Thymus (tissue), 14 donors: ENCODE measurements at places on chromosomes 16 and 17. TPM values are rescaled to one million over a fixed set of nuclear protein-coding genes. Genes with fewer than 3 reads are reported as not detected.
A peak's percentile ranks its signal among the peaks of the same experiment; 100 is the strongest.

The ZNF469 gene
- total RNA-seq: 0.61 TPM

The CA4 gene
- 0.94 TPM for total RNA-seq

The CASKIN1 gene
- total RNA-seq: 0.05 TPM

The TNS4 gene
- 0.19 TPM for total RNA-seq

The GLIS2 gene
- 0.85 TPM for total RNA-seq

The DNAAF1 gene
- 0.09 TPM for total RNA-seq

The KRTAP17-1 gene
- total RNA-seq: 0.09 TPM

The DDX5 gene
- 584 TPM for total RNA-seq

- no peaks in the 10 kb centered on the region for H3K27me3 ChIP-seq
- H3K4me3 ChIP-seq: no peak overlapping the region
Measured at GRCh38 chr16:57566436-57566835, 24.0 kb downstream of the ADGRG5 start.

- peaks cover 7% of the 10 kb centered on the region for H3K36me3 ChIP-seq
- H3K4me3 ChIP-seq: no peak overlapping the region
- peaks cover 8% of the 10 kb centered on the region for H3K4me1 ChIP-seq
Measured at GRCh38 chr16:23597003-23597756, 1.1 kb upstream of the NDUFAB1 start.

GRCh38 chr17:57609878-57610270, 135.2 kb downstream of the CCDC182 start:
- H3K36me3 ChIP-seq: peaks cover 25% of the 10 kb centered on the region
- no peaks in the 10 kb centered on the region for H3K27me3 ChIP-seq
- no peak overlapping the region for H3K4me3 ChIP-seq
- DNase-seq: no peak
- no peak overlapping the region for H3K27ac ChIP-seq
- H3K4me1 ChIP-seq: peaks cover 58% of the 10 kb centered on the region

GRCh38 chr17:63023049-63023448, 57.0 kb downstream of the TANC2 start:
- no peak for DNase-seq
- no peak overlapping the region for H3K4me3 ChIP-seq
- no peak overlapping the region for H3K27ac ChIP-seq
- H3K36me3 ChIP-seq: no peaks in the 10 kb centered on the region

DNA sequence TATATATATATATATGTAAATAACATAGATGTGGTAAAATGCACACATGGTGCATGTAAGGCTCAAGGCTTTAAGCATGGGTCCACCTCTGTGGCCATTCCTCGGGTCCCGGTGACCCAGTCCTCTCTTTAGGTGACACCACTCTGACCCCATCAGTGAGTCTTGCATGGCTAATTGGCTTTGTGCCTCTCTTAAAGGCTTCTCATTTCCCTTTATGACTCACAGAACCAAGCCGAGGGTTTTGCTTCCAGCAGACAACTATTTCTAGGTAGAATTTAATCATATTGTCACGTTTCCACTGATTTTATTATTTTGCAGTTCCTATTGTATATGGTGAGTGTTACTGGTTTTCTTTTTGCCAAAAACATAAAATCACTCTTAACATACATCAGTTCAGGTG, 59.7 kb downstream of the PLCG2 start:
- no peak overlapping the region for H3K4me3 ChIP-seq
- no peak overlapping the region for H3K27ac ChIP-seq
- H3K36me3 ChIP-seq: no peaks in the 10 kb centered on the region

GRCh38 chr16:64543441-64543840, 578.4 kb downstream of the CDH11 start:
- H3K36me3 ChIP-seq: no peaks in the 10 kb centered on the region
- H3K4me1 ChIP-seq: no peaks in the 10 kb centered on the region
- no peak for DNase-seq
- no peak overlapping the region for H3K27ac ChIP-seq
- no peaks in the 10 kb centered on the region for H3K27me3 ChIP-seq
- H3K4me3 ChIP-seq: no peak overlapping the region

- H3K36me3 ChIP-seq: no peaks in the 10 kb centered on the region
- H3K27me3 ChIP-seq: no peaks in the 10 kb centered on the region
- peak; percentile 32 for DNase-seq
- no peaks in the 10 kb centered on the region for H3K4me1 ChIP-seq
- no peak overlapping the region for H3K27ac ChIP-seq
Measured at GRCh38 chr17:20116683-20117309, 107.6 kb downstream of the SPECC1 start.

- no peaks in the 10 kb centered on the region for H3K36me3 ChIP-seq
- H3K27ac ChIP-seq: no peak overlapping the region
- DNase-seq: no peak
- H3K4me1 ChIP-seq: no peaks in the 10 kb centered on the region
- H3K27me3 ChIP-seq: peaks cover 81% of the 10 kb centered on the region
Measured at GRCh38 chr17:79609049-79609589, 1.7 kb downstream of the RBFOX3 start.

- no peaks in the 10 kb centered on the region for H3K27me3 ChIP-seq
- DNase-seq: peak; percentile 95
- H3K27ac ChIP-seq: peak overlapping the region; percentile 94
- peaks cover 31% of the 10 kb centered on the region for H3K36me3 ChIP-seq
- peak overlapping the region; percentile 93 for H3K4me3 ChIP-seq
Measured at GRCh38 chr17:7242717-7243452, 636 bp upstream of the GABARAP start.

DNA sequence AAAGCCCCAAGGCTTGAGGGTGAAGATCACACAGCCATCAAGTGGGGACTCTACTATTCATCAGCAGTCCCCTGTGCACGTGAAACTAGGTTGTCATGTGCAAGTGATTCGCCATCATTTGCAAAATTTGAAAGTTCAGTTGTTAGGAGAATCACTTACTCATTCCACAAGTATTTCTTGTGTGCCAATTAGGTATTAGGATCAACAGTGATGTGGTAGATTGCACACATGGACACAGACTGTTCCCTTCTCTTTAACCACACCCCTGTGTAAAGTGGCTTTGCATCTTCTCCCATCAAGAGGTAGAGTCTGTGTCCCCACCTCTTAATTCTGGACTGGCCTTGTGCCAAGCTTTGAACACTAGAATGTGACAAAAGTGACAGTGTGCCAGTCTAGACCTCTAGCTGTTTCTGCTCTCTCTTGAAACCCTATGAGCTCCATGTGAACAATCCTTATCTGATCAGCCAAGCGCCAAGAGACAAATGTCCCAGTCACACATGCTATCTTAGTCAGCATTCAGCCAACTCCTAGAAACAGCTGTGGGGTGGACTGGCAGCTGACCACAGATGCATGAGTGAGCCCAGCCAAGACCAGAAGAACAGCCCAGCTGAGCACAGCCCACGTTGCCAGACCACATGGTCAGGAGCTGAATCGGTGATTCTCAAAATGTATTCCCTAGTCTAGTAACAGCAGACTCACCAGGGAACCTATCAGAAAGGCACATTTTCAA, 31.5 kb upstream of the SHISA9 start:
- H3K36me3 ChIP-seq: no peaks in the 10 kb centered on the region
- no peaks in the 10 kb centered on the region for H3K4me1 ChIP-seq
- H3K27ac ChIP-seq: no peak overlapping the region
- no peaks in the 10 kb centered on the region for H3K27me3 ChIP-seq

DNA sequence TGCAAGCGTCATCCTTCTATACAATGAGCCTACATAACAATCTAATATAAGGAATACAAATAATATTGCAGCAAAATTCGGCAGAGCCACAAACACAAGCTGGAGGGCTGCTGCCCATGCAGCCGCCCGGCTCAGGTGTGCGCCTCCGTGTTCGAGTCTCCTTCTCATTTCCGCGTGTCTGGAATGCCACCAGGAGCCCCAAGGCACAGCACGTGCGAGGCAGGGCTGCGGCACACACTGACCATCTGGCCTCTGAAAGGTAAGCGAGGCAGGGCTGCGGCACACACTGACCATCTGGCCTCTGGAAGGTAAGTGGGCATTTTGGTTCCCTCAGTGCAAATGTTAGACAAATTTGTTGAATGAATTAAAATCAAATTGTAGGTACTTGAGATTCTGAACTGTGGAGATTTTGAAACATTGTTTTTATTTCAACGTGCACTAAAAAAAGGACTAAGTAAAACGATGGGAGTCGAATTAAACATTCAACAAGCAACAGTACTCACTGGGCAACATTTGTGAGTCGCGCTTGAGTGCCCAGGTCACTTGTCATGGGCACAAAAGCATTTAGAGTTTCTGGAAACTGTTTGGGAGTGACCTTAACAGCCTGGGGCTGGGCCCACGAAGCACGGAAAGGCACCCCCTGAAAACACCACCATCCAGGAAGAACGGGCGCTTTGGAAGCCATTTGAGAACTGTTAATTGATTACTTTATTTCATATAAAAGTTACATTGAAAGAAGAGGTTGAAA, 37.4 kb downstream of the ZDHHC7 start:
- no peak for DNase-seq
- no peak overlapping the region for H3K27ac ChIP-seq
- H3K4me3 ChIP-seq: no peak overlapping the region
- H3K27me3 ChIP-seq: no peaks in the 10 kb centered on the region
- peaks cover 47% of the 10 kb centered on the region for H3K36me3 ChIP-seq

GRCh38 chr17:82388922-82389283, 17.3 kb downstream of the UTS2R start:
- H3K27me3 ChIP-seq: peaks cover 7% of the 10 kb centered on the region
- no peak for DNase-seq
- H3K27ac ChIP-seq: no peak overlapping the region
- no peak overlapping the region for H3K4me3 ChIP-seq

GRCh38 chr17:74340470-74341023, 14.5 kb downstream of the KIF19 start:
- no peaks in the 10 kb centered on the region for H3K4me1 ChIP-seq
- H3K27me3 ChIP-seq: no peaks in the 10 kb centered on the region
- H3K4me3 ChIP-seq: no peak overlapping the region
- H3K36me3 ChIP-seq: no peaks in the 10 kb centered on the region
- H3K27ac ChIP-seq: no peak overlapping the region

GRCh38 chr17:29855686-29856085, 74.3 kb downstream of the SSH2 start:
- H3K36me3 ChIP-seq: no peaks in the 10 kb centered on the region
- no peak overlapping the region for H3K4me3 ChIP-seq
- DNase-seq: no peak
- H3K27me3 ChIP-seq: no peaks in the 10 kb centered on the region

- DNase-seq: peak; percentile 67
- no peaks in the 10 kb centered on the region for H3K27me3 ChIP-seq
- no peak overlapping the region for H3K4me3 ChIP-seq
- peak overlapping the region; percentile 86 for H3K27ac ChIP-seq
Measured at GRCh38 chr17:80703142-80703478, 158.5 kb downstream of the RPTOR start.

DNA sequence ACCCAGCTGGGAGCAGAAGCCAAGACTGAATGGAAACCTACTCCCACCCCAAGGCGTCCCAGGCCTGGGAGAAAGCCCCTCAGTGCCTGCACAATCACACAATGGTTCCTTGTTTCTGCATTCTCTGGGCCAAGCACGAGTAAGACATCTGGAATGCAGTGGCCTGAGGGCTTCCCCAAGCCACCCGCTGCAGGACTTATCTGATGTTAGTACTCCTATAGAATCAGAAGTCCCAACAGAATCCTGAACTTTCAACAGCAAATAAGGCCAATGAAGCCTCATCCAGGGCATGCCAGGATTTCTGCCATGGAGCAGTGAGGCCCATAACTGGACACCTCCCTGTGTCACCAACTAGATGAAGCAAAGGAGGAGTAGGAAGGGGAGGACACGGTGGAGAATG, 28.6 kb downstream of the MYO18A start:
- no peaks in the 10 kb centered on the region for H3K27me3 ChIP-seq
- no peak overlapping the region for H3K4me3 ChIP-seq
- DNase-seq: no peak
- H3K4me1 ChIP-seq: peaks cover 35% of the 10 kb centered on the region
- H3K36me3 ChIP-seq: no peaks in the 10 kb centered on the region
- H3K27ac ChIP-seq: no peak overlapping the region

DNA sequence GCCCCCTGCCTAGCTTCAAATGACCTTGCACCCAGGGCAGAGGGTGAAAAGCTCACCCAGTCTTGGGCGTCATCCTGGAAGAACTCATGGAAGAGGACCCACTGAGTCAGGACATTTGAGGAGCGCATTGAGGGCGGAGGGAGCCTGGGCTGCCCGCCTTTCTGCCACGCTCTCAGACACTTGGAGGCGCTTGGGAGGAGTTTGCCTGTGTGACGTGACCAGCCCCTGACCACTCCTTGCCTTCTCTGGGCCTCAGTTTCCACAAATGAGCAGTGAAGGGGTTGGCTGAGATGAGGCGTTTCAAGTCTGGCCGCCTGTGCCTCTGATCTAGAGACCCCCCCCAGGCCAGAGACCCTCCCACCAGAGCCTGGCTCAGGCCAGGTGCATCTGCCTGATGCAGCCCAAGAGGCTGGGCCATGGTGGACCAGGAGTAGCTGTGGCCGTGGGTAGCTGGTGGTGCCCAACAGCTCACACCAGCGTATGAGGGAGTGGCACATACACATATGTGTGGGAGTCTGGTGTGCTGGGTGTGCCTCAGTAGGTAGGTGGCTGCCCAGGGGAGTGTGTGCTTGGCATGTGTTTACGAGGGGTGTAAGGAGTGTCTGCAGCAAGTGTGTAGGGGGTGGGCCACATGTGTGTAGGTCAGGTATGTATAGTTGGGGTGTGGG, 80.2 kb upstream of the TOB1 start:
- no peak overlapping the region for H3K27ac ChIP-seq
- H3K36me3 ChIP-seq: no peaks in the 10 kb centered on the region
- no peak for DNase-seq

- H3K4me1 ChIP-seq: no peaks in the 10 kb centered on the region
- H3K27me3 ChIP-seq: no peaks in the 10 kb centered on the region
- no peak for DNase-seq
- no peak overlapping the region for H3K27ac ChIP-seq
- H3K4me3 ChIP-seq: no peak overlapping the region
- H3K36me3 ChIP-seq: no peaks in the 10 kb centered on the region
Measured at GRCh38 chr16:11431915-11432465, 86.7 kb downstream of the RMI2 start.

DNA sequence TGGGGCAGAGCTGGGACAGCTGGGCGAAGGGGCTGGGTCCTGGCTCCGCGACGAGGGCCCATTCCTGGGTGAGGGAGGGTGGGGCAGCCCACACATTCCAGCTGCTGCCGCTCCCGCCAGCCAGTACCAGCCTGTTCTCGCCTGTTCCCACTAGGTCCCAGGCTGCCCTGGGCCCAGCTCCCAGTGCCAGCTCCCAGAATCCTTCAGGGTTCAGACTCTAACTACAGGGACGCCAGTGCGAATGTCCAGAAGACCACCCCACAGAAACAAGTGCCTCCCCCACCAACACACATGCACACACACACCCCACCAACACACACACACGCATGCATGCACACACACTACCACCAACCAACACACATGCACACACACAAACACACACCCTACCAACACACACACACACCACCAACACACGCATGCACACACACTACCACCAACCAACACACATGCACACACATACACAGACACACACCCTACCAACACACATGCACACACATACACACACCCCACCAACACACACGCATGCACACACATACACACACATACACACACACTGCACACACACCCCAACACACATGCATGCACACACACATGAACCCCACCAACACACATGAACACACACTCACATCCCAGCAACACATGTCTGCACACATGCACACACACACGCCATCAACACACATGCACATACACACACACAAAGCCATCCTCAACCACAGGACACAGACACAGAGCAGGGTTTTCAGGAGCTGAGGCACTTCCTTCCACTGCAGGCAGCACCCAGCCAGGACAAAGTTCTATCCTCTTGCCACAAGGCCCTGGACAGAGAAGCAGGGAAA, 27.5 kb upstream of the KRT17 start:
- peaks cover 48% of the 10 kb centered on the region for H3K4me1 ChIP-seq
- no peak overlapping the region for H3K4me3 ChIP-seq
- no peak for DNase-seq

GRCh38 chr17:52744179-52744578, 585.7 kb upstream of the CA10 start:
- H3K27me3 ChIP-seq: no peaks in the 10 kb centered on the region
- H3K27ac ChIP-seq: no peak overlapping the region
- H3K36me3 ChIP-seq: no peaks in the 10 kb centered on the region
- no peak overlapping the region for H3K4me3 ChIP-seq
- DNase-seq: no peak
